Stimulated activated CD4-positive, alpha-beta T cell treated with anti-CD3 and anti-CD28 coated beads, TNF-alpha, amount 100 ng/mL, for 48 hours (primary cell): ENCODE measurements at places on chromosomes 6 and 20.

DNA sequence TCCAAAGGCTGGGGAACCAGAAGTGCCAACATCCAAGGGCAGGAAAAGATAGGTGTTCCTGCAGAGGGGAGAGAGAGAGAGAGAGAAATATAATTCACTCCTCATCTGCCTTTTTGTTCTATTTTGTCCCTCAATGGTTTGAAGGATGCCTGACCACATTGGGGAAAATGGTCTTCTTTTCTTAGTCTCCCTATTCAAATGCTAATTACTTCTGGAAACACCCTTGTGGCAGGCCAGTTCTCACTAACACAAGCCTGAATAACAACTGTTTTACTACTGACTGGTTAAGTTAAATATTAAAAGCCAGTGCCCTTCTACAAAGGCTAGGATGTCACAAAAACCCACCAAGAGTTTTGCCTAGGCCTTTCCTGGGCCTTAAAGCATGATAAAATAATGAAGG is 425.4 kb upstream of the HTR1E start:
- DNase-seq: no peak

DNA sequence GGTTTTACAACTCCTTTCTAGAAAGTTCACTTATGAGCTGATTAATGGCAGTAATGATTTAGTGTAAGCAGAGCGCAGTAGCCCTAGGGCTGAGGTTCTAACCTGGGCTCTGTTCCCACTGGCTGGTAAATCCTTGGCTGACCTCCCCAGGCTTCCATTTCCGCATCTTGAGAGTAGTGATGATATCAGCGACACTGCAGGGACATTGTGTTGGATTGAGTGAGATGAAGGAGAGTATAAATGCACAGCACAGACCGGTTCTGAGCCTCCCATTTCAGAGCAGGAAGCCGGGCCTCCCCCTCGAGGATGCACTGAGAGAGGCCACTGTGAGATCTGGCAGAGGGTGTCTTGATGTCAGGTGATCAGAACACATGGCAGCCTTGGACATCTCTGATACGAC is 477.2 kb upstream of the SULF2 start:
- no peak for DNase-seq

DNA sequence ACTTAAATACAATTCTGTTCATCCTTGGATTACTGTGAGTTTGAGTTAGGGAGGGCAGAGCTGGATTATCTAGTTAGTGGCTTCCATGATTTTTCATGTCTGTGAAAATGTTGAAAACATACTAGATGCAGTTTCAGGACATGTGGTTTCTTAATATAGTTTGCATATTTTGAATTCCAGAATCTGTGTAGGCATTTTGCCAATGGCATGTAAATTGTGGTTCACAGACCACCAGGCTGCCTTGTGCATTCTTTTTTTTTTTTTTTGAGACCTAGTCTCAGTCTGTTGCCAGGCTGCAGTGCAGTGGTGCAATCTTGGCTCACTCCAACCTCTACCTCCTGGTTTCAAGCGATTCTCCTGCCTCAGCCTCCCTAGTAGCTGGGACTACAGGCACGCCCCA is 42.8 kb downstream of the CDC5L start:
- no peak for DNase-seq

- no peak for DNase-seq
Measured at GRCh38 chr6:10485406-10485805, 35.7 kb upstream of the GCNT2 start.

- no peak for DNase-seq
Measured at GRCh38 chr6:92753956-92754355, 665.4 kb downstream of the EPHA7 start.

DNA sequence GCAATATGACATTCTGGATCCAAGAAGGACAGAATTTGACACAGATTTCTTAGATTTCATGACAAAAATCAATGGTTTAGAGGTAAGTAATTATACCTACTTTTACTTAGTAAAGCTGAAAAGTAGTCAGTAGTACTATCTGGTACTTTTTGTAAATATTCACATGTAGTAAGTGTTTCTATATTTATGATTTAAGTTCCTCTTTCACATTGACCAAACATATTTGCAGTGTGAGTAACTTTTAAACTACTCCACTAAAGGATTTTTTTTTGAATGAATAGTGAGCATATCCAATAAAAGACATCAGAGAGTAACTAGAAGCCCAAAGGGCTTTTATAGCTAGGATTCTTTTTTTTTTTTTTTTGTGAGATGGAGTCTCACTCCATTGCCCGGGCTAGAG is 60.8 kb downstream of the DNAH8 start:
- no peak for DNase-seq

DNA sequence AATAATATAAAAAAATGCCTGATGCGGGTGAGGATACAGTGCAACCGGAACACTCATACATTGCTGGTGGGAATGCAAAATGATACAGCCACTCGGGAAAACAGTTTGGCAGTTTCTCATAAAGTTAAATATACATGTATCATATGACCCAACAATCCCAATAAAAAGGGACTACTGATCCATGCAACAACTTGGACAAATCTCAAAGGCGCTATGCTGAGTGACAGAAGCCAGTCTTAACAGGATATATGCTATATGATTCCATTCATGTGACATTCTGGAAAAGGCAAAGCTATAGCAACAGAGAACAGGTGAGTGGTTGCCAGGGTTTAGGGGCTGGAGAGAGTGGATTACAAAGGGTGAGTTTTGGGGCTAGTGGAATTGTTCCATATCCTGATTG is 170.2 kb upstream of the MLN start:
- DNase-seq: no peak

- no peak for DNase-seq
Measured at GRCh38 chr20:47999166-47999565, 213.9 kb upstream of the SULF2 start.

DNA sequence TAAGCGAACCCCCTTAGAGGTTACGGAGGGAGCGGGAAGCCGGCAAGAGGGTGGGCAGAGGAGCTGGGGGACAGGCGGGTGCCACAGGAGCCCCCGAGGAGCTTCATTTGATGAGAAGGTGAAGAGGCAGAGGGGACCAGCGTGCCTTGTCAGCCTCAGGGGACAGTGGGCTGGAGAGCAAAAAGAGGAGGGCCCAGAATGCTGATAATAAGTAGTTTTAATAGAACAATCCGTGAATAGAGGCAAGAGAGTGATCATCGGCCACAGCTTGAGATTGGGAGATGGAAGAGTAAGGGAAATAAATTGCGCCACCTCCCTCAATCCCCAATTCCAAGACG is 1.3 kb downstream of the COL19A1 start:
- no peak for DNase-seq

DNA sequence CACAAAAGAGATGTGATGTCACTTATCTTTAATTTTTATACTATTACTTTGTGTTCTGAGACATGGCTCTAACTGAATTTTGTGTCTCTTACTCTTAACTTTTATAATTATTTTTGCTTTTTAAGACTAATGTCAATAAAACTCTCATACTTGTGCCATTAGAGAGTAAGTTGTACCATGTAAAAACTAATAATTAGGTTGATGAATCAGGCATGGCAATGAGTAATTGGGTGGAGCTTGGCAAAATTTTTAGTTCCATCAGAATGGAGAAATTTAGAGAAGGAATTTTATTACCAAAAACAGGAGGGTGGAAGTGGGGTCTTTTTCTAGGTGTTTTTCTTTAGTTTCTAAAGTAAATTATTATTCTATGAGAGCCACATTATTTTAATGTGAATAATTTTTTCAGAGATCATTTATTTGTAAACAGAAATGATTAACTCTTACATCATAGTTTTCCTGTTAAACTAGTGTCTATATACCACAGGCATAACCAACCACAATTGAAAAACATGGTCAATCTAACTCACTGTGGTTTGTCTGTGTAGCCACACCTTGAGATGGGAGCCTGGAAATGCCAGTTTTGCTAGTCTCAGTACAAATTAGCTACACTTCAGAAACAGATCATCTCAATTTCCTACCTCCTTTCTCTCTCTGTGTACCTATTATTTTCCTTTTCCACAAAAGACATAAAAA is 51.8 kb downstream of the ELOVL4 start:
- no peak for DNase-seq

DNA sequence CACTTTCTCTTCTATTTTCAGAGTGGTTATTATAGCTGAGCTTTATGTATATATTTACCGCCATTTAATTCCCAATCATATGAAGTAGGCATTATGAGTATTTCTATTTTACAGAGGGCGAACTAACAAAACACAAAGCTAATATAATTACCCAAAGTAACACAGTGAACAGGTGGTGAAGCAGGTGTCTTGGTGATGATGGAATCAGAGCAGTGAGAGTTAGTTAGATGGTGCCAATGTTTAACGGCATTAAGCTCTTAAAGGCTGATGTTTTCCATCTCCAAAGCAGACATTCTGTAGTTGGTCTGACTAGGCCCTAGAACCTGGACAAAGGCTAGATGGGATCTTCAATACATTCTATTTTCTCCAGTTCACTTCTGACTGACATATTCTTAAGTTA is 551.1 kb upstream of the SYNCRIP start:
- DNase-seq: no peak

DNA sequence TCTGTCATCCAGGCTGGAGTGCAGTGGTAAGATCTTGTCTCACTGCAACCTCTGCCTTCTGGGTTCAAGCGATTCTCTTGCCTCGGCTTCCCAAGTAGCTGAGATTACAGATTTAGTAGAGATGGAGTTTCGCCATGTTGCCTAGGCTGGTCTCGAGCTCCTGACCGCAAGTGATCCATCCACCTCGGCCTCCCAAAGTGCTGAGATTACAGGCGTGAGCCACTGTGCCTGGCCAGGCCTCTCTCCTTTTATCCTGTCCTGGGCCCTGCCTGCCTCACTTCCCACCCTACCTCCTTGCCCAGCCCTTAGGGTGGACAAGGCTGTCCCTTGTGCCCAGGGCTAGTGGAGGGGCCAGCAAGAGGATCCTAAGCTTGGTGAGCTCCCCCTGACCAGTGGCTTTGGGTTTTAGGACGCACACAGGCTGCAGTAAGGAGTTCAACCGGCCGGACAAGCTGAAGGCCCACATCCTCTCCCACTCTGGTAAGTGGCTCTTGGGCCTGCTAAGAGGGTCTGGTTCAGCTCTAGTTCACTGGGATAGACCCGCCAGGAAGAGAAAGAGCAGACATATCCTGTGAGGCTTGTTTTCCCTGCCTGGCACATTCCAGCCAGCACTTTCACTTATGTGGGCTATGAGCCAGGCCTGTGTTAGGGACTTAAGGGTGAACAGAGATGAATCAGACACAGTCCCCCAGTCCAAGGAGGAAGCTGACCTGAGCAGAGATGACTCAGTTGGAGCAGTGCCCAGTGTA is 21.9 kb upstream of the CHMP4B start:
- DNase-seq: no peak

DNA sequence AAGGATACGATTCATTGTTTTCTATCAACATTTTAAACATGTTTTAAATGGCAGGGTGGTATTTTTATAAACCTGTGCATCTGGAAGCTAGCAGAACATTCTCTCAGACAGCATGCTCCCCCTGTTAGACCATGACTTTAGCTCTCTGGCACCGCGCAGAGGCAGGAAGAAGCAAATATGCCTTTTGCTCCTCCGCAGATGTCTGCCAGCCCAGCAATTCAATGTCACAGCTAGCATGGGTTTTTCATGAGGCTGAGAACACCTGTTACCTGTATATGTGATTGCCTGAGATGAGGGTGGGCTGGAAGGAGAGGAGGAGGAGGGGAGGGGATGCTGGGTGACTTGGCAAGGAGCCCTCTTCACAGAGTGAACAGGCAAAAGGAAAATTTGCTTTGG is 6.7 kb downstream of the MTCH1 start:
- DNase-seq: no peak

GRCh38 chr6:62344850-62345249 is 58.8 kb upstream of the KHDRBS2 start:
- no peak for DNase-seq

GRCh38 chr6:111449129-111449528 is 33.9 kb downstream of the REV3L start:
- DNase-seq: no peak

GRCh38 chr6:24910331-24910960 is 25.3 kb downstream of the RIPOR2 start:
- no peak for DNase-seq

- DNase-seq: no peak
Measured at GRCh38 chr6:86820750-86821149, 116.6 kb upstream of the HTR1E start.

- no peak for DNase-seq
Measured at GRCh38 chr6:28488916-28489365, 26.7 kb downstream of the GPX6 start.

GRCh38 chr20:31669876-31670275 is 32.2 kb downstream of the COX4I2 start:
- no peak for DNase-seq

- DNase-seq: no peak
Measured at GRCh38 chr6:139150920-139151319, 16.0 kb downstream of the HECA start.

DNA sequence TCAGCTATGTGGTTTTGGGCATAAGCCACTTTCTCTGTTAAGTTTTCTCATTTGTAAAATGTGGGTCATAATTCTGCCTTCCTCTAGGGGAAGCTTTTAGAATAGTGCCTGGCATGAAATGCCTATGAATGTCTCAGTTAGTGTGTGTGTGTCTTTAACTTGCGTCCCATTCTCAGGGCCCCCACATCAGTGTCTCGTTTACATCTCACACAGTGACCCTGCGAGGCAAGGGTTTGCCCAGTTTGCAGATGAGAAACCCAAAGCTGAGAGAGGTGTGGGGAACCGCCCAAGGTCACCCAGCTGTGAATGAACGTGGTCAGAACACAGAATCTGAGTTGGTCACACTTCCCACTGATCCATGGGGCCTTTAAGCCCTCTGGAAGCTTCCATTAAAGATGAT is 14.1 kb downstream of the DYNLRB1 start:
- no peak for DNase-seq

- DNase-seq: no peak
Measured at GRCh38 chr6:35942355-35942754, 21.5 kb upstream of the SRPK1 start.

GRCh38 chr6:116624036-116624805 is 7.9 kb downstream of the RSPH4A start:
- no peak for DNase-seq

DNA sequence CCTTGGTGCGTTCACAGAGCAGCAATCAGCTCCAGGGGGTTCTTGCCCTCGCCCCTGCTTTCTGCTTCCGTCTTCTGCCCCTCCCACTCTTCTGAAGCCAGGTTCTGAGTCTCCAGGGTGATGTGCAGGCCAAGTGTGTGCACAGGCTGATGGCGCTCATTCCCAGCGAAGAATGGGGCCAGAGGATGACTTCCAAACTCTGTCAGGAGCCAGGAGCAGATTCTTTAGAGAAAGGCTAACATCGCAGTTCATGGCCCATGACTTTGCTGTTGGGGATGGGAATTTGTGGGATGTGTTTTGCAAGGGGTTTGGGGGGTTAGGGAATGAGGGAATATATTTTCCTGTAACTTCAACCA is 56.1 kb upstream of the CCN6 start:
- no peak for DNase-seq

GRCh38 chr20:24721891-24722568 is 227.0 kb upstream of the CST7 start:
- no peak for DNase-seq
